ENCODE measurements at places on chromosomes 12 and 14.
A peak's percentile ranks its signal among the peaks of the same experiment; 100 is the strongest.

DNA sequence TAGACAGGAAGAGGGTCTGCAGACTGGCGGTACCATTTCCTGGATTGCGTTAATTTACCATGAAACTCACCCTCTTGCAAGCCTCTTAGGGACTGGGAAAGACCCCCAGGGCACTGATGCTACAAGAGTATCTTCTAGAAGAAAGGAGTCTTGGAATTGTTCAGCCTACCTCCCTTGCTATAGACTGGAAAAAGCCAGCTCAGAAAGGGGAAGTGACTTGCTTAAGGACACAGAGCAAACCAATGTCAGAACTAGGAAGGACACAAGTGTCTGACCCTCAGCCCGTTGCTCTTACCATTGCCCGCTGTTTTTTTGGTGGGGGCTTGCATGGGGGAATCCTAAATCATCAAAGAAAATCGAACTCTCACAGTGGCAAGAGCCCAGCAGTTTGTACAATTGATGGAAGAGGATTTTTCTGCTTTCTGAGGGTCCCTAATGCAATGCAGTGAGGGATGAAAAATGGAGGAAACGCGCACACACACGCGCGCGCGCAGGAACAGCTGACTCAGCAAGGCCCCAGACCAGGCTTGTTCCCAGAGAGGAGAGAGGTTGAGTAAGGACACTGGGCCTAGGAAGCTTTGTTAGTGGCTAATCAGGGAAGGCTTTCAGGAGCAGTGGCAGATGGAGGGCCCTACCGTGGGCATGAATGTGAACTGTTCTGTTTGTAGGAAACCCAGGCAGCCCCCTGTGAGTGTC is 50.9 kb downstream of the RIN3 start:
- no peak for DNase-seq

GRCh38 chr12:110533607-110534006 is 31.5 kb downstream of the RAD9B start:
- DNase-seq = no peak

- no peak for DNase-seq
Measured at GRCh38 chr12:52331833-52332232, 10.6 kb upstream of the KRT83 start.

- no peak for DNase-seq
Measured at GRCh38 chr12:99146730-99147129, 500.8 kb upstream of the GARIN6 start.

GRCh38 chr12:126899926-126900792 is 1366.8 kb upstream of the TMEM132C start:
- no peak for DNase-seq

DNA sequence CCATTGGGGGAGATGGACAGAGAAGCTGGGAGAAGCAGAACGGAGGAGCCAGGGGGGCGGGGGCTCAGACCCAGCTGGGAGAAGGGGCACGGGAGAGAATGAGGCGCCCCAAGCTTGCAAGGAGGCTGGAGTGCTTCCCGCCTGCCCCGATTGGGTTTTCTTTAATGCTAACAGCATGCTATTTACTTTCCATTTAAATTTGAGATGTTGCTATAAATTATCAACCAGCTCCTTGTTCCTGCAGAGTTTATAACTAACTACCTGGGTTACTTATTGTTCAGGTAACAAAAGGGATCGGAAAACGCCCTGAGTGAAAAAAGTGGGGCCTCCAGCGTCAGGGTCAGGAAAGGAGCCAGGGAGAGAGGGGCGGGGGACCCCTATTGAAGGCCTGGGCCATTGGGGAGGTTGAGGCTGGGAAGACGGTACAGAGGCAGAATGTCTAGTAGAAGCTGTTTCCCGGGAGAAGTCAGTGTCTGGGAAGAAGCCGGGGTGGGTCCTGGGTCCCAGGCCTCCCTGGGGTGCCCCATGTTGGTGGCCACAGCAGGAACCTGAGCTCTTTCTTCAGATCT is 2.5 kb downstream of the HNF1A start:
- DNase-seq = no peak

- no peak for DNase-seq
Measured at GRCh38 chr14:69652942-69653684, 41.7 kb downstream of the SUSD6 start.

DNA sequence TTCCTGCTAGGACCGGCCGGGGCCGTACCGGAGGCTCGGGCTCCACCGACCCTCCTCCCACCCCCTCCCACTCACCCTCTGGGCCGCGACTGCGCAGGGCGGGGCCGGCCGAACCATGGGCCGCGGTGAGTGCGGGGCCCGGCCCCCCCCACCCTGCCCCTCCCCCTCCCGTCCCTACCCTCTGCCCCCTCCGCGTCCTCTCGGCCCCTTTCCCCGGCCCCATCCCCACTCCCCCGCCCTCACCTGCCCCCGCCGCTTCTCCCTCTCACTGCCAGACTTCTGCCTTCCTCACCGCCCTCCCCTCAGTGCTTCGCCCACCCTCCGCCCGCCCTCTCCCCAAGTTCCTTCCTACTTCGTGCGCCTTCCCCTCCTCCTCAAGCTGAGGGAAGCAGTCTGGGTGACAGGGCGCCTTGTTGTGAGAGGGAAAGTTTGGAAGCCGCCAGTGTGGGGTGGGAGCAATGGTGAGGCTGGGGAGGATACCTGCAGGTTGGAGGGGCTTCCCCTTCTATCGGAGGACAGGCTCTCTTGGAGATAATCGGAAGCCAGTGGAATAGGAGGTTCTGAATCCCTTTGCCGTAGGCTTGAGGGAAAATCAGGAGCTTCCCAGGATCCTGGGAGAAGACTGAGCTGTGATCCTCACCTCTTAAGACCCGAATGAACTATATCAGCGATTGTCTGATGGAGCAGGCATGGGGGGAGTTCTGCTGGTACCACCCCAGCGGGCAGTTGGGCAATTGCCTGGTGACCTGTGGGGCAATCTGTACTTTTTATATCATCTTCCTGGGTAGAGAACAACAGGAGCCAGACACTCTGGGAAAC is 472 bp downstream of the MBD6 start:
- peak; percentile 46 for DNase-seq

DNA sequence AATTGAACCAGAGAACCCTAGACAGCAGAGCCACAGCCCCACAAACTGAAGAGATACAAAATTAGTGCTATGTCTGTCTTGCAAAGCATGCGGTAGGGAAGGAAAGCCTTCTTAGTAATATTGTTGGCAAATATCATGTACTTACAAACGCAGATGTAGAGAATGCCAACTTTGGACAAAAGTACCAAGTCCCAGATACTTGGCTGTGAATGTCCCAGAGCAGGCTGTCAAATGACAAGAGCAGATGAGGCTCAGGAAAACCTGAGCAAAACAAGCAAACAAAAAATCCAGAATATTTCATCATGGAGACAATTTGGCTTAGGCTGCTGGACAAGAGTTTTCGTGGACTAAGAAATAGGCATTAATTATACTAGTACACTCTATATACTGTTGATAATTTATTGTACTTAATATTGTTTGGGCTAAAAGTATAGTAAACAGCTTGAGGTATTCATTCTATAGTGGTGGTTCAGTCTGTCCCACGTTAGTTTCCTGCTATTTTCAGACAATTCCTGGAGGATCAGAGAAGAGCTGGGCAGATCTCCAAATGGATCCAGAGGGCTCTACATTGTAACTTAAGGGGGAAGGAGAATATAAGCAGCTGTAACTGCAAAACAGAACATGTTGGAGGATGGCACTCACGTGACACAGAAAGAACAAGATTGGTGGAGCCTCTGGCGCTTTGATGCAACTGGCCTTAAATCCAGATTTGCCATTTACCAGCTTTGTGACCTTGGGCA is 329.8 kb downstream of the ATP23 start:
- no peak for DNase-seq

DNA sequence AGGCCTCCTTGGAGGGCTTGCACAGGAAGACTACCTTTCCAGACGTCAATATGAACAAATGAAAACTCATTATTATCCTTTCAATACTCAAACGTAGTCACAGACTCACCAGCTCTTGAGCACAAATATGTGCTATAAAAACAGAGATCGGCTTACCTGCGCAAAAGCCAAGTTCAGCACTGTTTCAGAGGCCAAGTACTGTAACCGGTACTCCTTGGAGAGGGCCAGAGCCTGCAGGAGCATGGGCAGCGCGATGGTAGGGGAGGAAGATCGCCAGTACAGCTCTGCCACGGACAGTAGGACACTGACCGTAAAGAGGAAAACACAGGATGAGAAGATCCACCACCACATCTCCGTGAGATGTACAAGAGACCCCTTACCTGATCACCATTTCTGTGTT is 21.6 kb upstream of the CAMKK2 start:
- no peak for DNase-seq

GRCh38 chr12:78388461-78388860 is 476.1 kb upstream of the SYT1 start:
- no peak for DNase-seq

GRCh38 chr12:27821259-27821973 is 41.4 kb upstream of the MANSC4 start:
- DNase-seq = peak; percentile 52

GRCh38 chr14:85517114-85517688 is 12.7 kb upstream of the FLRT2 start:
- DNase-seq = no peak

DNA sequence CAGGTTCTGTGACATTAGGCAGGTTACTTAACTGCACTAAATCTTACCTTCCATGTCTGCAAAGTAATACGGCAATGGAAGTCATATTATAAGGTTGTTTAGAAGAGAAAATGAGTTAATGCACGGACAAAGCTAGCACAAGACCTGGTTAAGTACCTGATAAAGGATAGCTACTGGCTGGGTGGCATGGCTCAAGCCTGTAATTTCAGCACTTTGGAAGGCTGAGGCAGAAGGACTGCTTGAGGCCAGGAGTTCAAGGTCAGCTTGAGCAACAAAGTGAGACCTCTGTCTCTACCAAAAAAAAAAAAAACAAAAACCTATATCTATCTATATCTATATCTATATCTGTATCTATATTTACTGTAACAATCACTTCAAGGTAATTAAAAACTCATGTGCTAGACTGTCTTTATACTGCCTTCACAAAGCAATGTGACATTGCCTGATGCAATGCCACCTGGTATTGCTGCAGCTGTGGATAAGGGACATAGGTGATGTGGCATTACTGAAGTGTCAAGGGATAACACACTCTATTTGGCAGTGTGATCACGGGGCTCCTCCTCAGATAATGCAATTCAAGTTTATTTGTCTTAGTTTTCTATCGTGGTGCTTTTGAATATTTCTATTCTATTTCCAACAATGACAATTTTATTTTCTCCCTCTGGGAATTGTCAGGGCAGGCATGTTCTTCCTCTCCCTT is 107.1 kb downstream of the PAX9 start:
- DNase-seq = no peak

- DNase-seq = no peak
Measured at GRCh38 chr12:42978708-42979107, 389.2 kb upstream of the PRICKLE1 start.

GRCh38 chr12:91913124-91913523 is 232.5 kb downstream of the BTG1 start:
- DNase-seq = no peak

DNA sequence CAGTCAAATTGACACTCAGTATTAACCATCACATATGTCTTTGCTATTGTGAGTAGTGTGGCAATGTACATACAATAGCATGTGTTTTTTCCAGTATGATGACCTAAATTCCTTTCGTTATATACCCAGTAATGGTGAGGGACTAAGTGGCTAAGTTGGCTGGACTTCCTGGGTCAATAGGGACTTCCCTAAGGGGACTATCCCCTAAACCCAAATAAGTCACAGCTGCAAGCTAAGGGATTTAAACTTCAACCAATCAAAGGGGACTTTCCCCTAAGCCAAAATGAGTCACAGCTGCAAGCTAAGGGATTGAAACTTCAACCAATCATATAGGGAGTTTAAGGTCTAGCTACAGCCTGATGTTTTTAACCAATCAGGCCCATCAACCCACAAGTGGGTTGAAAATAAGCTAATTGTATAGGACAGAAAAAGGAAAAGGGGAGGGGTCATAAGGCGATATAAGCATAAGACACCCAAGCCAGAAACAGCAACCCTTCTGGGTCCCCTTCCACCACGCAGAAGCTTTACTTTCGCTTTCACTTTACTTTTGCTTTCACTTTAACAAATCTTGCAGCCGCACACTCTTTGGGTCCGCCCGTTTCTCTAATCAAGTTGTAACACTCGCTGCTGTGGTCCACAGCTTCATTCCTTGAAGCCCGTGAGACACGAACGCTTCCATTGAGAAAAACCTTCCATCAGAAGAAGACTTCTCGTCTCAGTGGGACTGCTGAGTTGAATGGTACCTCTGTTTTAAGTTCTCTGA is 404.4 kb downstream of the FLRT2 start:
- peak; percentile 91 for DNase-seq

DNA sequence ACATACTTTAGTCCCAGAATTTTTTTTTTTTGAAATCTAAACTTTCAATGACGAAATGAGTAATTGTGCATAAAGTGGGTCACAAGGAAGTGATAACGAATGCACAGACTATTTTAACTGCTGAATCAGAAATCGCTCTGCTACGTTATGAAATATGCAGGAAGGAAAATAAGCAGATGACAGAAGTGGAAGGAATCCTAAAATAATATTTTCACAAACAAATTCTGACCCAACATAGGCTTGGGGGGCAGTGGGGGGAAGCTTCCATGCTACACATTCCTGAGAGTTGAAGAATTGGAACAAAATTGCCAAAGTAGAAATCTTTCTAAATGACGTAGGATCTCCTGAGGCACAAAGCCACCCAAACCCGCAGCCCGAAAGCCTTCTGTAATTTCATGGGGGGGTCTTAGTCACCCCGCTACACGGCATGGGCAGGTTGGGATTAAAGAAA is 89.6 kb downstream of the ARF6 start:
- no peak for DNase-seq

GRCh38 chr12:121590476-121591143 is 9.8 kb upstream of the KDM2B start:
- DNase-seq = peak; percentile 83

DNA sequence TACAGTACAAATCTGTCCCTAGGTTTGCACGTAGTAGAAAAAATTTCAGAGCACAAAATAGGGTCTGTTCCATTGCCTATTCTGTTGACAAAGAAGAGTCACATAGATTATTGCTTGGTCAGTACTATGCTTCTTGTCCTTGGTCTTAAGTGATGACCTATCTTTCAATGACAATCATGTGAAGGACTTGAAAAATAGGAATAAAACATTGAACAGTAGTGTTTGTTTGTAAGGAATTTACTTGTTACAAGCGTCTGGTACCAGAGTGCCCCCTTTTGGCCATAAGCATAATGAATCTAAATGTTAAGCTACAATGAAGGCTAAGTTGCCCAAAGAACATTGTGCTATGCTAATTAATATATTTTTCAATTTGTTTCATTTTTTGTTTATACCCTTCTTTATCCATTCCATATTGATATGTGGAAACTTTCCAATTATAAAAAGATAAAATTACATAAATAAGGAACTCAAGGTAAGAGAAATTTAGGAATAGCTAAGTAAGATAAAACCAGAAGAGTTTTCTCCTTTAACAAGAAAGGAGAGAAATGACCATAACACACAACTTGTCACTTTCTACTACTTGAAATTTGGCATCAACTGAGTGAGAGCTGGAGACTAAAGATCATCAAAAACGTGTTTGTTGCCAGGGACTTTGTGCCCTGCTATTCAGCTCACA is 204.7 kb downstream of the EPS8 start:
- no peak for DNase-seq

- DNase-seq = no peak
Measured at GRCh38 chr12:86044396-86044795, 170.3 kb downstream of the NTS start.

- no peak for DNase-seq
Measured at GRCh38 chr14:31297701-31298344, 90.2 kb upstream of the HECTD1 start.
